ENCODE measurements at places on chromosomes 11 and 22. TPM values are rescaled to one million over a fixed set of nuclear protein-coding genes. Genes with fewer than 3 reads are reported as not detected.

OR51B4 gene
- not detected for total RNA-seq

- H3K4me1 ChIP-seq, result no peaks in the 10 kb centered on the region
- no peak overlapping the region for H3K27ac ChIP-seq
- no peak overlapping the region for H3K4me3 ChIP-seq
These were observed 198.7 kb upstream of the LUZP2 start for GRCh38 chr11:24298146-24298545.

SSTR3 gene
- total RNA-seq, result not detected

DNA sequence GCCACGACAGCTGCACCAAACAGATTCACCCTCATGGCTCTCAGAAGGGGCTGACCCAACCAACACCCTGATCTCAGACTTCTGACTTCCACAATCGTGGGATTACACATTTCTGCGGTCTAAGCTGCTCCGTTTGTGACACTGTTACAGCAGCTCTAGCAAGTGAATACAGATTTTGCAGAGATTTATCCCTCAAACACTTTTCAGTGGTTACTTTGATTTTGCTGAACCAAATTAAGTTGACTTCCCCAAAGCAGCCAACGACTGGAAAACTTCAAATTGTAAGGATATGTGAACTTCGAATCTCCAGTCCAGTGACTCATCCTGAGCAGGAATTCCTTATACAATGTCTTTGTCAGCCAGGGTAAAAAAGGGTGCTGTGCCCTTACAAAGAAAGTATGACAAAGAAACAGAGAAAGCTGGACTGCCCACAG is 14.8 kb upstream of the INCENP start:
- DNase-seq, result no peak
- no peak overlapping the region for H3K4me3 ChIP-seq

GRCh38 chr11:94588366-94588942 is 21.3 kb downstream of the PIWIL4 start:
- H3K4me3 ChIP-seq, result no peak overlapping the region
- no peak for DNase-seq
- no peaks in the 10 kb centered on the region for H3K36me3 ChIP-seq
- H3K27me3 ChIP-seq, result no peaks in the 10 kb centered on the region

DNA sequence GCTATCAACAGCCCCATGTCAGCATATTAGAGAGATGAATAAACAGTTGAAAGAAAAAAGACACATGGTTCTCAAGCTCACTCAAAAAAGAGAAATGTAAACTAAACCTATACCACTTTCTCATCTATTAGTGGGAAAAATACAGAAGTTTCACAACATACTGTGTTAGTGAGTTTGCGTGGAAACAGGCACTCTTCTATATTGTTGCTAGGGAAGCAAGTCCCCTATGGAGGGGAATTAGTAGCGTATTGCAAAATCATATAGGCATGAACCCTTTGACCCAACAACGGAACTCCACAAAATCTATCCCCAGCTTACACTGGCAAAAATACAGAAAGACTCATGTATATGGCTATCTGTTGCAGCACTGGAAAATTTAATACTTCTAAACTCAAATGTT is 14.2 kb upstream of the RFPL2 start:
- H3K27ac ChIP-seq, result no peak overlapping the region
- H3K36me3 ChIP-seq, result no peaks in the 10 kb centered on the region
- no peaks in the 10 kb centered on the region for H3K27me3 ChIP-seq
- no peak overlapping the region for H3K4me3 ChIP-seq

DNA sequence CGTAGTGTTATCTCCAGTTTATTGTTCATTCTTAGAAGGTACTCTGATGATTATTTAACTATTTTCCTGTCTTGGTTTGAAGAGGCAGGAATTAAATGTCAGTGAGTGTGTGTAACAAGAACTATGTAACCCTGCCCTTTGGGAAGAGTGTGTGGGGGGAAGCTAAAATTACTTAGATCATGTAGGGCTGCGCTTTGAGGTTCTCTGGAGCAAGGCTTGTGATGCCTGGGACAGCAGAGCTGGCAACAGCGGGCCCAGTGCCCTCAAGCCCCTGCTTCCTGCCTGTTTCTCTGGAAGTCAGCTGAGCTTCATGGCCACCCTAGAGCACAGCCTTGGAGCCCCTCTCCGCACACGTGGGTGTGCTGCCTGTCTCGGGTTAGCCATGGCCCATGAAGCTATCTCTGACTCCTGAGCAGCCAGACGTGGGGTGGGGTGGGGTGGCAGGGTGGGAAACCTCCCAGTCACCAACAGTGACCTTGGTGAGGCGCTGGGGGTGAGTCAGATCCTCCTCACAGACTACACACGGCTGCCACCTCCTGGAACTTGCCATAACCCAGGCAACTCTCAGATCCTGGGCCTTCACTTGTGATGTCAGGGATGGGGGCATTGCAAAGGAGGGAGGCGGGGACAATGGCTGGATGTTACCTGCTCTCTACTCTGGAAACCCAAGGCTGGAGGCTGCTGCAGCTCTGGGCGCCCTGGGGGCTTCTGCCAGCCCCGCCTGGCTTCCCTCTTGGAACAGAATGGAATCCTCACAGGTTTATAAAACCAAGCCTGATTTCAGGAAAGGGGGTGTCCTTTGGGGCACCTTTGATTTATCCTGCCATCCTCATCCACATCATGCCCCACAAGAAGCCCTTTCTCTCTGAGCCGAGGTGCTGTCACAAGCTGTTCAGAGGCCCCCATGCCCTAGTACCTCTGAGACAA is 88.6 kb downstream of the SNX19 start:
- H3K4me3 ChIP-seq, result no peak overlapping the region
- H3K27me3 ChIP-seq, result no peaks in the 10 kb centered on the region
- H3K36me3 ChIP-seq, result no peaks in the 10 kb centered on the region
- H3K4me1 ChIP-seq, result peaks cover 7% of the 10 kb centered on the region

DNA sequence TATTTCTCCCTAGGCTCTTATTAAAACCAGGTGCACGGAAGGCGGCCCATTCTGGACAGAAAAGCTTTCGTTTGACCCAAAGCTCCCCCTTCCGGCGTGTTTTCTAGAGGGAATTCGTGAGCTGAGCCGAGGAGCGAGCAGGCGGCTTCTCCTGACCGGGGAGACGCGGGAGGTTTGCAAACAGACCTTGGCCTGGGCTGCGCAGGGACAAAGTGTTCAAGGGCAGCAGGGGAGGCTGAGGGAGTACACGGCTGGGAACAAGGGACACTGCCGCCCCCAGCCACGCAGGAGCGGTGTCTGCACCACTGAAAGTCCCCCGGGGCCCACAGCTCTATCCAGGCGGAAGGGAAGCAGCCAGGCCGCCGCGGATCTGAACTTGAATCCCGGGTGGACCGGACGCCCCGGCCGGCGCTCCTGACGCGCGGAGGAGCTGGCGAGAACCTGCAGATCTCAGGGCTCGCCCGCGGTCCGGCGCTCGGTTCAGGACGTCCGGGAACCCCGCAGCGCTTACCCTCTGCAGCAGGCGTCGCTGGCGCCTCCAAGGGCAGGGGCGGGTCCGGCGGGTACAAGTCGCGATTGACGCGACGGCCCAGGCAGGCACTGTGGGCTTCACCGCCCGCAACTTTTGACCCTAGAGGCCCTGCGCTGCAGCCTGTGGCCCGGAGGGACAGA is 101.9 kb downstream of the WT1 start:
- H3K27me3 ChIP-seq, result no peaks in the 10 kb centered on the region
- no peak overlapping the region for H3K27ac ChIP-seq
- peak; percentile 19 for DNase-seq
- H3K4me1 ChIP-seq, result no peaks in the 10 kb centered on the region

DNA sequence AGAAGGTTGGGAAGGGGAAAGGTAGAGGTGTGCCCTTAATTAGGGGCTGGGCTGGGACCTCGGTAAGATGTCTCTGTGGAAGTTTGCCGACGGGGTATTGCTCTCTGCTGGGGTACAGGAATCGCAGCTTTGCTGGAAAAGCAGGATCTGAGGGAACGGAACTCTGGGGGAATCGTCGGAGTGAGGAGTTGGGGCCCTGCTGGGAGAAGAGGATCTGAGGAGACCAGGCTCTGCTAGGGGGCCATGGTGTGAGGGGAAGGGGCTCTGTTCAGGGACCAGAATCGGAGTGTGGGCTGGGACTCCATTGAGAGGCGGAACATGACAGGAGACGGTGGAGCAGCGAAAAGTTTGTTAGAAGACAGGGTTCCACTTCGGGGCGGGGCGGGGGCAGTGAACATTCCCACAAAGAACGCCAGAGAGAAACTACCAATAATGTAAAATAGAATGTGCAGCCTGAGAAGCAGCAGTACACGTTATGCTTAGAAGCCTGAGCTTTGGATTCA is 456 bp downstream of the AAMDC start:
- H3K36me3 ChIP-seq, result no peaks in the 10 kb centered on the region
- no peak for DNase-seq
- H3K27me3 ChIP-seq, result no peaks in the 10 kb centered on the region
- no peaks in the 10 kb centered on the region for H3K4me1 ChIP-seq
- peak overlapping the region; percentile 100 for H3K4me3 ChIP-seq

- no peak overlapping the region for H3K27ac ChIP-seq
- DNase-seq, result no peak
- no peak overlapping the region for H3K4me3 ChIP-seq
- H3K27me3 ChIP-seq, result peaks cover 13% of the 10 kb centered on the region
These were observed 22.6 kb upstream of the PKNOX2 start for GRCh38 chr11:125141686-125142535.

DNA sequence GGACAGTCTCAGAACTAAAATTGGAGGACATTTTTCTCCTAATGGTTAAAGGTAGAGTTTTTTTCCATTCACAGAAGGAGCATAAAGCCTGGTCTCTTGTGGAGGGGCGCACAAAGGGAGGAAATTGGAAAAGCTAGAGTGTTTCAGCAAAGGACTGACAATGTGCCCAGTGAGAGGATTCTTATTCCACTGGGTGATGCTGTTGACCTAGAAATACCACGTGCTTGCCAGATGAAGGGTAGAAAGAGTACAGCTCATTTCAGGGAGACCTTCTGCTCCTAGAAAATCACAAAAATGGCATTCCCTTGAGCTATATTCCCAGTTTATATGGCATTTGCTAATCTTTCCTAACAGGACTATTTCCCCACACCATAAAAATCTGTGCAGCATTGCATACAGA is 21.1 kb downstream of the MS4A6E start:
- no peaks in the 10 kb centered on the region for H3K36me3 ChIP-seq
- DNase-seq, result no peak
- H3K27ac ChIP-seq, result no peak overlapping the region
- H3K27me3 ChIP-seq, result no peaks in the 10 kb centered on the region
- H3K4me3 ChIP-seq, result no peak overlapping the region
- no peaks in the 10 kb centered on the region for H3K4me1 ChIP-seq

DNA sequence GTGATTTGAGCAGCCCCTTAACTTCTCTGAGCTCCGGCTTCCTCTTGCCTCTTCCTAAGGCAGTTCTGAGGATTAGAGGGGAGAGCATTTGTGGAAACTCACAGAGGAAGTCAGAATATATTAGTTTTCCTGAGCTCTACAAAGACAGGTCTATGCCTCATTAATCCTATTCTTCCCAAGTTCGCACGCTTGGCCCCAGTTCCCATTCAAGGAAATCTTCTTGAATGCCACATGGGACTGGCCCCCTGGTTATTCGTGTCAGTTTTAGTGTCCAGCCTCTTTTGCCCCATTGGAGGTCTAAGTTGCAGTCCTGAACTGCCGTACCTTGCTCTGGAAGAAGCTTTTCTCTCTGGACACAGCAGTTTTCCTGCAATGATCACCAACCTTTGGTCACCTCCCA is 37.6 kb upstream of the ALX4 start:
- H3K4me1 ChIP-seq, result no peaks in the 10 kb centered on the region
- H3K36me3 ChIP-seq, result no peaks in the 10 kb centered on the region
- H3K27ac ChIP-seq, result no peak overlapping the region

- no peak for DNase-seq
- H3K4me1 ChIP-seq, result no peaks in the 10 kb centered on the region
These were observed 23.1 kb downstream of the PRDM11 start for GRCh38 chr11:45169310-45170072.

DNA sequence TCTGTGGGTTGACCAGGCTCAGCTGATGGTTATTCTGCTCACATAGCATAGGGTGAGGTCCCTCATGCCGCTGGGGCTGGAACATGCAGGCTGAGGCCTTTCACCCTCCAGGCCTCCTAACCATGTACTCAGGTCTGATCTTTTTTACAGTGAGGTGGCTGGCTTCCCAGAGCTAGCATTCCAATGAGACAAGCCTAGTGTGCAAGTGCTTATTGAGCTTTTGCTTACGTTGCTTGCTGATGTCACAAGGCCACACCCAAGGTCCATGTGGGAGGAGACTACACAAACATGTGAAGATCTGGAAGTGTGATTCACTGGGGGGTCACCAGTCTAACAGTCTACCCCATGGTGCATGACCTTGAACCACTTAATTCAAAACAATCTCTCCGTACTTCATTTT is 33.9 kb downstream of the ISX start:
- H3K27ac ChIP-seq, result no peak overlapping the region
- no peaks in the 10 kb centered on the region for H3K4me1 ChIP-seq
- DNase-seq, result no peak
- H3K4me3 ChIP-seq, result no peak overlapping the region

Measured in breast epithelium (tissue), 4 donors.